ENCODE measurements at places on chromosomes 4 and X.

DNA sequence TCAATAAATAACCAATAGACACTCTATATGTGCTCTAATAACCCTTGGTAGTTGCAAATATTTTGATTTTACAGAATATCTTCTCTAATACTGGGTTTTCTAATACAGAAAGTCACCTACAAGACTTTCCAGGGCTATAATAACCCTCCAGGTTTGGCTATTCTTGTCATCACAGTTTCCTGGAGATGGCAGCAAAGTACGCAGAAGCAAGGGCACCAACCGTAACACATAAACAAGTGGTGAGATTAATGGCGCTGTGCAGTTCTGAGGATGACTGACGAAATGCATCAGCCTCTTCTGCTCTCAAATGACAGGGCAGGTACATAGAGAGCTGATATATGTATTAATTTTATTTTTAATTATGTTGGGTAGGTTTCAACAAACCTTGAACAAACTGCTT lies 122.4 kb downstream of the C4orf33 start:
- no peak for DNase-seq

DNA sequence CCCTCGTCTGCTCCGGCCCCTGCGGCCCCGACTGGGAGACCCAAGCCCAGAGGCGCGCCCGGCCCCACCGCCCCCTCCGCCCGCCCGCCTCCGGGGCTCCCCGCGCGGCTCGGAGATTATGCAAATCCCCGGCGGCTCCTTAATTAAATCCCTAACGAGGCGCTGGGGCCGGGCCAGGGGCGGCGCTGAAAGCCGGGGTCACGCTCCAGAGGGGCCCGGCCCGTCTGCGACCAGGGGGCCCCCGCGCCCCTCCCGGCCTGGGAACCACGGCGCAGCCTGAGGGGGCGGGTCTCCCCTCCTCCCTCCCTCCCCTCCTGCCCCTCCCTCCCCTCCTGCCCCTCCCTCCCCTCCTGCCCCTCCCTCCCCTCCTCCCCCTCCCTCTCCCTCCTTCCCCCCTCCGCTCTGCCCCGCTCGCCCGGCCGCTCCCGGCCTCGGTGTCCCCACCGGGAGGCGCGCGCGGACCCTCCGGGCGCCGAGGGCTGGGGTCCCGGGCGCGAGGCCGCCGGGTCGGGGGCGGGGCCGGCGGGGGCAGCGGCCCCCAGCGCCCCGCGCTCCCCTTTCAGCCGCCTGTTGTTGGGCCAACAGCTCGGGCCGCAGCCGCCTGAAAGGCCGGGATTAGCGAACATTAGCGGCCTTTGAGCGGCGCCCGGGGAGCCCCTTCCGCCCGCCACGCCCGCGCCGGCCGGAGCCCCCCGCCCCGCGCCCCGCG lies 25.9 kb upstream of the FGFR3 start:
- no peak for DNase-seq

- no peak for DNase-seq
These were observed 154.4 kb downstream of the PTTG2 start for GRCh38 chr4:38114386-38115150.

- DNase-seq = no peak
These were observed 111.4 kb upstream of the KLHL13 start for GRCh38 chrX:118228041-118228440.

GRCh38 chrX:48919360-48919841 lies 577 bp upstream of the PIM2 start:
- no peak for DNase-seq

GRCh38 chr4:72418458-72418857 lies 150.6 kb downstream of the ADAMTS3 start:
- DNase-seq = peak; percentile 44

DNA sequence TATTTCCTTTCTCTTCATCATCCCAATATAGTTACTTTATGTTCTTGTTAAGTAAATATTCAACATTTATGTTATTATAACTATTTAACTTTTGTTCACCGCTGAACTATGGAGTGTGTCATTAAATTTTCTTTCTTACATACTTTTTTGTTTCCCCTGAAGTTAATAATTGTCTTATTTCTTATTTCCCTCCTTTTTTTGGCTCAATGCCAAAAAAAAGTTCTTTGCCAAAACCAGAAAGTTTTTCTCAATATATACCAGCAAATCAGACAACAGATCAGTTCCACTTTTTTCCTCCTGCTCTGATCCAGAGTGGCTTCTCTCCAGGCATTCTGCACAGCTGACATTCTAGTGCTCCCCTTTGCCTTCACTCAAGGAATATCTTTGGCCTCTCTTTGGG lies 187.0 kb upstream of the PPARGC1A start:
- no peak for DNase-seq

- DNase-seq = no peak
These were observed 153.9 kb downstream of the ATG4A start for GRCh38 chrX:108245462-108245861.

- DNase-seq = no peak
These were observed 42.9 kb downstream of the APOO start for GRCh38 chrX:23864742-23865326.

GRCh38 chr4:60396341-60397049 lies 803.6 kb upstream of the ADGRL3 start:
- DNase-seq = no peak

GRCh38 chr4:185869427-185869826 lies 57.4 kb upstream of the SORBS2 start:
- DNase-seq = no peak

GRCh38 chr4:148044089-148044911 lies 312.4 kb downstream of the ARHGAP10 start:
- DNase-seq = no peak

GRCh38 chrX:138255373-138255772 lies 456.1 kb downstream of the FGF13 start:
- no peak for DNase-seq

- no peak for DNase-seq
These were observed 604.8 kb upstream of the LCORL start for GRCh38 chr4:18626366-18626765.

Data from GM04503 (cell line).